ENCODE measurements at places on chromosomes 7 and 10.
A peak's percentile ranks its signal among the peaks of the same experiment; 100 is the strongest.

DNA sequence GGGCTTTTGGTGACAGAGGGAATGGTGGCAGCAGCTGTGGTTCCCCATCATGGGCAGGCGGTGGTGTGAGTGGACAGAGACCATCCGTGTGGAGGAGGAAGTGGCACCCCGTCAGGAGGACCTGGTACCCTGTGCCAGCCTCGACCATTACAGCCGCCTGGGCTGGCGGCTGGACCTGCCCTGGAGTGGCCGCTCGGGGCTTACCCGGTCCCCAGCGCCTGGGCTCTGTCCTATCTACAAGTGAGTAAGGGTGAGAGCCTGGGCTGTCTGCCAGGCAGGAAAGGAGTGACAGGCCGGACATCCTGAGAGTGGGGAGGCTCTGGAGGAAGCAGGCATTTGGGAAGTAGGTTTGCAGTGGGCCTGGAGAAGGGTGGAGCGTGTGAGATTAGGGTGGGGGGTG lies 2.9 kb upstream of the ZNF467 start:
- DNase-seq, result no peak

DNA sequence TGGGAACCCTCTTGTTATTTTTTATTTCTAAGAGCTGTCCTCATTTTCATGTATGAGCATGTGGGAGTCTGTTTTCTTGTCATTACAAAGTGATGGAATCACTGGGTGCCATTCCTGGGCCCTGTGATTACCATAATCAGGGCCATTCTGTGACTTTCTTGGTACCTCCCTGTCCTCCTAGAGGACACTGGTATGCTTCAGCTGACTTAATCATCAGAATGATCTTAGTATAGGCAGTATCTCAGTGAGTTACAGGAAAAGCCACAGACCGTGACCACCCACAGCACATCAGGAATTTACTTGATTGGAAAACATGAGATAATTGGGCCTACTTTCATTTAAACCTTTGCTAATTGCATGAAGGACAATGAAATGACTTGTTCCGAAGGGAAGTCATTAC lies 7.2 kb downstream of the NOM1 start:
- DNase-seq, result no peak

DNA sequence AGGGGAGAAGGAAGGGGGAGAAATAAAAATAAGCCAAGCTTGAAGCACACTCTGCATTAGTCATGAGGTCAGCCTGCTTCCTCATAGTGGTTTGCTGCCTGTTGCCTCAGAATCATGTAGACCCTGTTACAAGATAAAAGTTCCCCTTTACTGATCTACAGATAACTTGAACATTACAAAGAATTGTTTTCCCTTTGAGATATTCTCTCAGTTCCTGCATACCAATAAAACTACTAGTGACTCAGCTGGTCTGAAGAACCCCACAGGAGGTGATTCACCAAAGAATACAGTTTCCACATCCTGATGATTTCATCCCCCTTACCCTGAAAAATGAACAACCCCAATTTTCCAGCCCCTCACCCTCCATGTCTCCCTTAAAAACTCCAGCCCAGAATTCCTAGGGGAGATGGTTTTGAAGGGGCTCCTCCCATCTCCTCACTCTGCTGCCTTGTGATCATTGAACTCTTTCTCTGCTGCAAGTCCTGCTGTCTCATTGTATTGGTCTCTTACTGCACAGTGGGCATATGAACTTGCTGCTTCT lies 31.5 kb upstream of the NRP1 start:
- DNase-seq, result peak; percentile 39

GRCh38 chr7:86786376-86786775 lies 142.7 kb downstream of the GRM3 start:
- no peak for DNase-seq

- no peak for DNase-seq
These were observed 30.5 kb downstream of the OGDH start for GRCh38 chr7:44636926-44637325.

Data from LoVo (cell line).